ENCODE measurements at places on chromosomes 11 and 22.
A peak's percentile ranks its signal among the peaks of the same experiment; 100 is the strongest.

- no peak for DNase-seq
Measured at GRCh38 chr11:26958702-26959049, 35.2 kb upstream of the FIBIN start.

DNA sequence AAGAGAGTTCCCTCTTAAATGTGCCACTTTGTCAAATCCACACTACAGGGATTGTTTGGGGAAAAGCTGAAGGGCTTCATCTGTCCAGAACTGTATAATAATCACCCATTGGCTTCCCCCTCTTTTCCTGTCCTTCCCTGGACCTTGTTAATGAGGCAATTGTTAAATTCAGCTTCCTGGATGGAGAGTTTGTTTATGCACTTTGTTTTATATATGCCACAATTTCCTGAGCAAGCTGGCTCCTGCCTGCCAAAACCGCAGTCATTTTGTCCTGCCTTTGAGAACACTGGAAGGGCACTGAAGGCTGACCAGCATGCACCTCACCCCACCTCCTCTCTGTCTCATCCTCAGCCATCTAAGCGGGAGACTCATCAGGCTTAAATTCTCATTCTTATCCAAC is 86.2 kb downstream of the MSANTD4 start:
- DNase-seq = no peak

DNA sequence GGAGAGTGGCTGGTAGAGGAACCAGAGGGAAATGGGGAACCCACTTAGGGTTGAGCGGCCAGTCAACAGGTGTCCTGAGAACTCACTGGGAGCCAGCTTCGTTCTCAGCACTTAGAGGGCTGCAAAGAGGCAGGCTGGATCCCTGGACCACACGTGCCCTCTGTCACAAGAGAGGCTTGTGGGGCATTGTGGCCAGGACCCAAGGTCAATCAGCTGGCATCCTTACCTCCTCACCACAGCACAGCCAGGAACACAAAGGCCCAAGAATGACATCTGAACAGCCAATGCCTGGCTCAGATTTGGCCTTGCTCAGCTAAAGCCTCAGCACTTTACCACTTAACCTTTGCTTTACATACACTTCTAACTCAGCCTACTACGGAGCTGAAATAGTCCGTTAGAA is 7.4 kb downstream of the MAPK8IP1 start:
- no peak for DNase-seq

GRCh38 chr22:30025221-30025620 is 55.0 kb upstream of the HORMAD2 start:
- DNase-seq = no peak

DNA sequence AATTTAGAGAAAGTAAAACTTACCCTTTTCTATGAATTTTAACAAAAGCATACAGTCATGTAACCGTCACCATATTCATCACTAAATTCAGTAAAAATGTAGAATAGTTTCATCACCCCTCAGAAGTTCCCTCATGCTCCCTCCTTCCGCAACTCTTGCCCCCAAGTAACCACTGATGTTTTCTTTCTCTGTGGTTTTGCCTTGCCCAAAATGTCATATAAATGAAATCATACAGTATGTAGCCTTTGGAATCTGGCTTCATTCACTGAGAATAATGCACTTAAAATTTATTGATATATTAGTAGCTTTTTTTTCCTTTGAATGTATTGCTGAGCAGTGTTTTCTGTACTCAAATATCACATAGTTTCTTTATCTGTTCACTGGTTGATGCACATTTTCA is 60.1 kb downstream of the DCUN1D5 start:
- no peak for DNase-seq

DNA sequence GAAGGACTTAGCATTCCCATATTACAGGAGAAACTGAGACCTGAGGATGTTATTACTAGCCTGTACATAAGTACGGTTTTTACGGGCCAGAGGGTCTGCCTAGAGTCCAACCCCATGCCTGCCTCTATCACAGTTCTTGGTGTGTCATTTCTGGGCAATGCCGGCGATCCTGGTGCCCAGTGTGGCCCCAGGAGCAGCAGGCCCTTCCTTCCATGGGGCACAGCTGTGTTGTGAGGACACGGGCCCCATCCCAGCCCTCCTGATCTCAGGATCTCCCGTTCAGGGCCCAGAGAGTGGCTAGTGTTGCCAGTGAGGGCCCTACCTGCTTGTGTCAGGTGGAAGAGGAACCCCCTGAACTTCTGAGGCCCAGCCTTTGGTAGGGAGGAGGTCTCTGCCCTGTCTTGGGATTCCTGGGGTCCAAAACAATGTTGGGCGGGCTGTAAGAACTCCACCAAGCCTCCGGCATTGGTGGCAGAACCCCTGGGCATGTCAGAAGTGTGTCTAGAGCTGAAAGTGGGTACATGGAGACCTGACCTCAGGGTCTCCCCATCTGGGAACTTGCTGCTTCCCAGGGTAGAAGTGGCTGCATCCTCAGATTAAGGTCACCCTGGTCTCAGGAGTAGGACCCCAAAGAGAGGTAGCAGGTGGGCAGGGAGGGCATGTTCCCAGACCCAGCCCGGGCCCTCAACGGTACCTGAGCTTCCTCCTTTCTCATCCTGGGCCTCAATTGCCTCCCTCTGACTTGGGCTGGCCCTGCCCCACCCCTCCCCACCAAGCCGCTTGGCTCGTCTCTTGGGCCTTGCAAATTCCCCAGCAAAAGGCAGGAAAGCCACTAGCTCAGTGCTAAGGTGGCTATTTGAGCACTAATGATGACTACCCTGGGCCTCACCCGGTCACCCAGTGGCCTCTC is 74.6 kb upstream of the KCNQ1OT1 start:
- no peak for DNase-seq

- DNase-seq = no peak
Measured at GRCh38 chr22:48945621-48946458, 881.8 kb downstream of the BRD1 start.

DNA sequence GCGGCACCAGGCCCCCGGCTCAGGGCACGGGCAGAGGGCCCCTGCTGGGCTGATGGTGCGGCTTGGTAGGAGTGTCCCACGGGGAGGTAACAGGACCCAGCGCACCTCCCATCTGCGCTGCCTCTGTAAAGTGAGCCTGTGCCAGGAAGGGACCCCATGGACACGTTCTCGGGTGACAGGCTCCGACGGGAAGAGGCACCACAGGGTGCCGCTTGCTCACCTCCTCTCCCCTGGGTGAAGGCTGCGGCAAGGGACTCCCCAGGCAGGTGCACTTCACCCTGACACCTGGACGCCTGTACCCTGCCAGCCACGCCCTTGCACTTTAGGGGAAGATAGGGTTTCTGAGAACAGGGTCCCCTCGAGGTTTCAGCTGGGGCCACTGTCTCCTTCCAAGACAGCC is 48.1 kb downstream of the SHANK2 start:
- DNase-seq = no peak

DNA sequence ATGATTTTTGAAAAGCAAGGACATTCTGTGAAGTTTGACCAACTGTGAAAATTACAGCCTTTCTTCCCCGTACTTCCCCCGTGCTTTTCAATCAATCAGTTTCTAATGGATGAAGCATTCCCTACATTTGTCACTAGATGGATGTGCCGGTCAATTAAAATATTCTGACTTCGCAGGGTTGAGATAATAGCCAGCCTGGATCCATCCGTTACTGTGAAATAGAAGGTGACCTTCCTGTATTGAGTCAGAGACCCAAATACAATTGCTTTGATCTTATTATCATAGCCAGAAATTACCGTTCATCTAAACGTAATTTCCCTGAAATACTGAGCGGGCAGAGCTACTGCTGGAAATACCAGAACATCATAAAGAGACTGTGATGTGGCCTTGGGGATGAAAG is 21.1 kb upstream of the PARVB start:
- no peak for DNase-seq

- no peak for DNase-seq
Measured at GRCh38 chr11:44366741-44367140, 56.8 kb upstream of the ALX4 start.

GRCh38 chr11:85813721-85814120 is 2.8 kb upstream of the SYTL2 start:
- no peak for DNase-seq

- DNase-seq = no peak
Measured at GRCh38 chr11:65934014-65934413, 11.3 kb upstream of the TSGA10IP start.

DNA sequence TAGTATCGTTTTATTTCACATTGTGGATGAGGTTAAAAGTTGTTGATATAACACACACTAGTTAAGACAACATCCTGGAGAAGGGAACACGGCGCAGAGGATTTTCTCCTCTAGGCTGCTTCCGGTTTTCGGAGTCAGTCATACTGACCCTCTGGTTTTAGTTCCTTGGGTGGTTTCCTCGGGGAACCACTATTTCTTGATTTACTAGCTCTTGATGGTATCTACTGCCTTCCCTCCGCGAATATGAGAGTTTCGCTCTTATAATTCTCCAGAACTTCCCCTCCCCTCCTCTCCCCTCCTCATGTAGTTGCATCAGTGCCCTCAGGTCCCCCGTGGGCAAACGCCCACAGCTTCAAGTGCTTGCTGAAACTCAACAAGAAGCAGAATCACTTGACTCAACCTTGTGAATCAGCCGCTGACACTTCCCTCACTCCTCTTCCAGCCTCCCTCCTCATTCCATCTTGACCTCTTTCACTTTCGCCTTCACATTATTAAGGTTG is 15.9 kb upstream of the APOBEC3A start:
- DNase-seq = peak; percentile 74

GRCh38 chr11:29243616-29244015 is 773.2 kb downstream of the KCNA4 start:
- DNase-seq = no peak

DNA sequence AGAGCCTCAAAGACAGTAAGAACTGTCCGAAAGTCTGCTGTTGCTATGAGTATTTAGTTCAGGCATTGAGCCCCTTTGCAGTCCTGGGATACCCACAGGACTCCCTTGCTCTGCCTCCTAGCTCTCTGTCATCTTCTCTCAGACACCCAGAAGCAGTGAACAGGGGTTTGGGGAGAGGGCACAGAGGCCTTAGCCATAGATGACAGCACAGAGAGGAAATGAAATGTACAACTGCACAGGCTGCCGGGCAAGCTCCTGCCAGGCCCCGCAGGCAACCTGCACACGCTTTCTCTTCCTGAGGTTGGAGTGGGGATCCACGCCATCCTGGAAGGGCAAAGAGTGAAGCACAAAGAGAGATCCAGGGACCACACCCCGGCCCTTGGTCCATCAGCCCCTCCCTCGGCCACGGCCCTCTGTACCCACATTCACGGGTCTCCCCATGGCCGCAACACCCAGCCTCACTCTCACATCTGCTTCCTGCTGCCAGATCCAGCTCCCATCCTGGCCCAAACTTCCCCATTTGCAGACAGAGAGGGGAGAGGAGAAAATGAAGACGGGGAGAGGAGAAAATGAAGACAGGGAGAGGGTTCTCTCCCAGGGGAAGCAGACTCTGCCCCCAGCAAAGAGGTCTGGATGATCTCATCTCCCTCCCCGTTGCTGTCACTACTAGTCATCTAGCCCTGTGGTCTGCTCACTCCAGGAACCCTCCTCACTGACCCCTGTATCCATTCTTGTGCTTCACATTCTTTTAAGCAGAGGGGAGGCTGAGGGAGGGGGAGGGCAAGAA is 40.7 kb downstream of the CD6 start:
- DNase-seq = peak; percentile 34

GRCh38 chr11:111870886-111871692 is at the start of gene ALG9:
TSS of gene ALG9 (minus strand) at chr11:111871581. CDS start at chr11:111871482, 99 bp downstream.
- DNase-seq = peak; percentile 89

DNA sequence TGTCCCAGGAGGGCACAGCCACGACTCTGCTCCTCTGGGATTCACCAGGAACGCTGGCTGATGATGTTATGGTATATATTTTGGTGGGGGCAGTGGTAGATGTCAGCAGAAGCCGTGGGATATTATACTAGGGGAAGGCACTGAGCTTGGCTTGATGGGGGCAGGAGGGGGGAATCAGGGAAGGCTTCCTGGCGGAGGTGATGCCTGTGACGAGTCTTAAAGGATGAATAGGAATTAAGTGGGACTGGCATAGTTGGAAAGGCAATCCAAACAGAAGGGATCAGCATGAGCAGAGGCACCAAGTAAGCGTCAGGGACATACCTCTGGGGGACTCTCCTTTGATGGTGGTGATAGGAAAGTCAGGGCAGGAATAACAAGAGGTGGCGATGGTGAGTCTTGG is 47.6 kb downstream of the TP53I11 start:
- no peak for DNase-seq

- DNase-seq = no peak
Measured at GRCh38 chr22:48431536-48432315, 1395.9 kb downstream of the BRD1 start.

Measured in GM13976 (cell line).